ENCODE measurements at places on chromosomes 2 and 18.

- DNase-seq = peak; percentile 57
Measured at GRCh38 chr2:173353556-173353955, 1.1 kb upstream of the CDCA7 start.

GRCh38 chr2:16413285-16413684, 252.3 kb downstream of the CYRIA start:
- no peak for DNase-seq

GRCh38 chr2:207149249-207150213, 16.2 kb downstream of the KLF7 start:
- no peak for DNase-seq

DNA sequence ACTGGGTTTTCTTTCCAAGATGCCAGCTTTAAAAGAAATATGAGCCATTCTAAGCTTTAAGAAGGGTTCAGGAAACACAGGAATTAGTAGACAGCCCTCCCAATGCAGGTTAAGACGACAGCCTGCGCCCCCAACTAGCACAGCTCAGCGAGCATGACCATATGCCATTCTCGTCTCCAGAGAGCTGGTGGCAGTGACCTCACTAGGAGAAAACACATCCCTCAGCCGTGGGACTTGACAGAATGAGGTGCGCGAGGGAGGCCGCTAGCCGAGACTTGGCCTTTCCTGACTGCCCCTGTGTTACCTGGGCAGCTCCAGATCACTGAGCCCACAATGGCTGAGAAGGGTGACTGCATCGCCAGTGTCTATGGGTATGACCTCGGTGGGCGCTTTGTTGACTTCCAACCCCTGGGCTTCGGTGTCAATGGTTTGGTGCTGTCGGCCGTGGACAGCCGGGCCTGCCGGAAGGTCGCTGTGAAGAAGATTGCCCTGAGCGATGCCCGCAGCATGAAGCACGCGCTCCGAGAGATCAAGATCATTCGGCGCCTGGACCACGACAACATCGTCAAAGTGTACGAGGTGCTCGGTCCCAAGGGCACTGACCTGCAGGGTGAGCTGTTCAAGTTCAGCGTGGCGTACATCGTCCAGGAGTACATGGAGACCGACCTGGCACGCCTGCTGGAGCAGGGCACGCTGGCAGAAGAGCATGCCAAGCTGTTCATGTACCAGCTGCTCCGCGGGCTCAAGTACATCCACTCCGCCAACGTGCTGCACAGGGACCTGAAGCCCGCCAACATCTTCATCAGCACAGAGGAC, 103.9 kb downstream of the MAPK4 start:
- no peak for DNase-seq

DNA sequence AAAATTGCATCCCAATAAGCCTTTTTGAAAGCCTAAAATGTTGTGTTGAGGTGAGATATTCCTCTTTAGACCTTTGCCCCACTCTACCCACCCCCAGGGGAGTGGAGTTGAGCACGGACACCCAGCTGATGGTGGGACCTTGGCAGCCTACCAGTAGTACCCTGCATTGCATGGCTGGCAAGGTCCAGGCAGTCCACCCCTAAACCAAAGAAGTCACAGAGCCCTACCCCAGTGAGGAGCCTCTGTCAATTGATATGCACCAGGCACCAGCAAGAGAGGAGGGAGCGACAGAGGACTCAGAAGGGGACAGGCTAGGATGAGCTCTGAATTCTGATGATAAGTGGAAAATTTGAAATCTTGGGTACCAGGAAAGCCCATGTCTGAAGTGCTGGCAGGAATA, 38.6 kb downstream of the MARCO start:
- DNase-seq = no peak

- DNase-seq = no peak
Measured at GRCh38 chr2:124309563-124310138, 284.6 kb downstream of the CNTNAP5 start.

GRCh38 chr2:181627545-181627944, 29.4 kb downstream of the CERKL start:
- no peak for DNase-seq

DNA sequence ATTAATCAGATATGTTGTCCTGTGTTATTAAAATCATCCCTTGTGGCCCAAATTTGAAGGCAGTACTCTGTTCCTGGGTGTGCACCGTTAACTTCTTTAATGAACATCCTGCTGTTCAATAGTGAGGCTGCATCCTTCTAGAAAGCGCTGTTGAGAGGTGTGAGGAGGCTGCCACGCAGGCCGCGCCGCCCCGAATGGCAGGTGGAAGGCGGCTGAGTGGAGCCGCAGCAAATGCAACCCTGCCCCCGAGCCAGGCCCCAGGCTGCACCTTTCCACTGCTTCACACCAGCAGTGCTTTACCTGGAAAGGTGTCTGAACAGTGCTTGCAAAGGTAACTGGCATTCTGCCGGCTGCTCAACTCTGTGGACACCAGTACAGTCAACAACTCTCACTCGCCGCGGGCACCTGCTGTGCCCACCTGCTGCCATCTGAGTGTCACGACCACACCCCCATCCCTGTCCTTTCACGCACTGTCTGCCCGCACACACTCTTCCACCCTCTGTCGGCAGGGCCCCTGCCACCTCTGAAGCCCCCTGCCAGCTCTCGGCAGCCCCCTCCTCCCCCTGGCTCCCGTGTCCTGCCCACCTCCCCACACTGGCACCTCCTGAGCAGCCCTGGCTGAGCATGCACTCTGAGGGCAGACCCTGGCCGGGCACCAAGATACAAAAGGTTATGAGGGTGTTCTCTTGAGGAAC, 70.9 kb downstream of the ODC1 start:
- DNase-seq = no peak

DNA sequence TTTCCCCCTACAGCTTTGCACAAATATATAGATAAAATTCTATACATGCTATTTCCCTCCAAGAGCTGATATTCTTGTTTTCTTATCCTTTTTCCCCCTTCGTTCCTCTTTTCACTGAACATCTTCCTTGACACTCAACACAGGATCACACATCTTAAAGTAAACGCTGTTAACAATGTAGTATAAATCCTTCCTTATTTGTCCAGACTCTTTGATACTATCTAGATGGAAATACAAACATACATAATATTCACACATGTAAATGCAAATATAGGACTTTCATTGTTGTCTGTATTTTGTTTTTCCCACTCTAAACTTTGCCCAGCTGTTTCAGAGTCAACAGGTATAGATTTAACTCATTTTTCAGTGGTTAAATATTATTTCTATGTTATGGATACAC, 3.0 kb upstream of the TACR1 start:
- no peak for DNase-seq

- DNase-seq = peak; percentile 70
Measured at GRCh38 chr18:62187543-62188510, 772 bp downstream of the RELCH start.

- DNase-seq = no peak
Measured at GRCh38 chr18:44186001-44186400, 494.7 kb upstream of the SETBP1 start.

- DNase-seq = no peak
Measured at GRCh38 chr18:13500869-13501542, 225.4 kb downstream of the FAM210A start.

DNA sequence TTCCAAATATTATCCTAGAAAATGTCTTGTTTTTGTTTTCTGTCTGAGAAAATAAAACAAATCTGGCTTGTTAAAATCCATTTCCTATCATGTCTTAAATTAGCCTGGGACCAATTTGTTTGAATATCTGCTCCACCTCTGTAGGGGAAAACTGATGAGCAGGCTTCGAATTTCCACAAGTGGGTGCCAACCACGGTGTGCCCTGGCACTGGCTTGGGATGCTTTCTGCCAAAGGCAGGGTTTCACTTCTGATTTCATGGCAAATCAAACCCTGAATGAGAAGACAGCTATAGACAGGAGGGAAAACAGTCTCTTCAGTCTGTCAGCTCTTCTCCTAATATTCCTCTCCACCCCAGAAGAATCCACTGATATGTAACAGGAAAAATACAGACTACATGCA, 33.7 kb upstream of the STAT4 start:
- DNase-seq = no peak

DNA sequence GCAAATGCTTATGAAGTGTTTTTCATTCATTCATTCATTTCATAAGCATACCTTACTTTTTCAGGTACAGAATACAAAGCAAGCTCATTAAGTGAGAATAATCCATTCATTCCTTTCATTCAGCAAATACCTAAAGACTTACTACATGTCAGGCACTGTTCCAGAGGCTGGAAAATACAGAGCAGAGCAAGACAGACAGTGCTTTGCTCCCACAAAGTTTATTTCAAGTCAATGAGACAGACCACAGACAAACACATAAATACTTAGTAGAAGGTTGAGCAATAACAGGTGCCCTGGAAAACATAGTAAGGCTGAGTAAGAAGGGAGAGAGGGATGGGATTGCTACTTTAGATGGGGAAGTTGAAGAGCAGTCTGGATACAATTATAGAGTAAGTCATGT, 309.8 kb downstream of the C1D start:
- DNase-seq = no peak

GRCh38 chr2:45578056-45578843, 32.8 kb downstream of the SRBD1 start:
- DNase-seq = peak; percentile 77

- no peak for DNase-seq
Measured at GRCh38 chr2:126317790-126318431, 338.0 kb upstream of the GYPC start.

GRCh38 chr2:105129722-105130232, 91.9 kb downstream of the MRPS9 start:
- DNase-seq = peak; percentile 60

DNA sequence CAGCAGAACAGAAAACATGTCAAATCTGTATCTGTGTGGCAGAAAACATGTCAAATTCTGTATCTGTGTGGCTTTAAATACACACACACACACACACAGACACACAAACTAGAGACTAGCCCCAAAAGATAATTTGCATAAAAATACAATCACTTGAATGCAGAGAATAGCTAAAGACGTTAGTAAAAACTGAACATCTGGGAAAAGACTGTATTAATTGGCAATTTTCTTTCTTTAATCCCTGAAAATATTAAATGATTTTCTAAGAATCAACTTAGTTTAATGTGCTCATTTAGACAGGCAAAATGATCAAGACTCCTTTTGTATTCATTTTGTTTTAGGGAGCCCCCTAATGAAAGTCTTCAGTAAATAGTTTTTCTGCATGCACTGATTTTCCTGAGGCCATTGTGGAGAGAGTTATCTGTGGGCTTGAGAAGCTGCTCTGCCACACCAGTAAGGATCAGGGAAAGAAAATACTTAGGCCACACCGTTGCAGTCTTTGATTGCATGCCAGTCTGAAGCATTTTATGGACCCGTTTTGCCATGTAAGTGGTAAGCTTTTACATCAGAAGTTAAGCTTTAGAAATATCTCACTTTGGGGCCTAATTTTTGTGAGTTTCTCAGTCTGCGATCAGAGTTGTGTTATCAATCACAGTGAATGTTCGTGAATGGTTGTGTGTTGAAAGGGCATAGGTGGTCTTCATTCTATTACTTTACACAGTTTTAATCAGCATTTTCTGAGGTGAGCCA, 2.2 kb downstream of the SPATS2L start:
- no peak for DNase-seq

DNA sequence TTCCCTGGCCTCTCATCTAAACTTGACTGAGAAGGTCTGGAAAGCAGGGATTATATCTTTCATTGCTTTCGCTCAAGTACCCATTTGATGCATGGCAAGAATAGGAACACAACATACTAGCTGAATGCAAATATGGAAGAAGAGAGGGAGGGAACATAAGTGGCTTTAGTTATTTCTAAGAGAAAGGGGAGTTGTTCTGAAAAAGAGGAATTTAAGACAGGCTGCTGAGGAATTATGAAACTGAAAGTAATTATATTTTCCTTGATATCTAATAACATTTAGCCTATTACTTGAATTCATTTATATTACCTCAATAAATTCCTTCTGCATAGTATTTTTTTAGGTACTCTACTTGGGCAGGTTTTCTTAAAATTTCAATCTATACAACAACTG, 105.8 kb upstream of the TTN start:
- no peak for DNase-seq

DNA sequence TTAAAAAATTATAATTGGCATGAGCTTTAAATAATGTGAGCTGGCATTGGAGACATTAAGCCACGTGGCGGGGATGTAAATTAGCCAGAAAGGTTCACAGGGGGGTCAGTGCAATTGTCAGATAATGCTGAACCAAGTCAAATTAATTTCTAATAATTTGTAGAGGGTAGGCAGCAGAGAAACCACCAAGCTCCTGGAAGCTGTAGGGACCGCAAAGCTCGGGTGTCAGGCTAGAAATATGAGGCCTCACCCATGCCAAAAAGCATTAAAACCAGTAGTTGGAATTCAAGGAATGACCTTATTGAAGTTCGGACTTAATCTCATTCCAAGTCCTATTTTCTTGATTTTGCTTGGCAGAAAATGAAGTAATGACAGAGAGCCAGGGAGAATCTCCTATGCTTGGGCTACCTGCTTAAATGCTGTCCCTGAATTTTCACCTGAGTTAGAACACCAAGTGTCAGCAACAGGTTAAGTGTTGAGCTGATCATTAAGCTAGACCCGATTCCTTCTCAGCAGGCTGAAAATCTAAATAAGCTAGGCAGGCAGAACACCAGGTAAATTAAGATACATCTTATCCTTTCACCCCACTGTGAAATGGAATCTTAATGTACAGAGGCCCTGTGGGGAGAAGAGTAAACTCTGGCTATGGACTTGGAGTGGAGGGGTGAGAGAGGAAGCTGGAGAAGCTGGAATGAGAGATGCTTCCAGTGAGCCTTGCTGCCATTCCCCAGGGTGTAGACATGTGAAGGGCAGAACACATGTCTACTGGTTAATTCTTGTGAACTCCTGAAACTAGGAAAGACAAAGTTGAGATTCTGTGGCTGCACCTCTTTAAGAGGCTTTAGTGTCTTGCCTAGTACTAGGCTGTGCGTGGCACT, 520.0 kb downstream of the SLC4A3 start:
- DNase-seq = no peak

DNA sequence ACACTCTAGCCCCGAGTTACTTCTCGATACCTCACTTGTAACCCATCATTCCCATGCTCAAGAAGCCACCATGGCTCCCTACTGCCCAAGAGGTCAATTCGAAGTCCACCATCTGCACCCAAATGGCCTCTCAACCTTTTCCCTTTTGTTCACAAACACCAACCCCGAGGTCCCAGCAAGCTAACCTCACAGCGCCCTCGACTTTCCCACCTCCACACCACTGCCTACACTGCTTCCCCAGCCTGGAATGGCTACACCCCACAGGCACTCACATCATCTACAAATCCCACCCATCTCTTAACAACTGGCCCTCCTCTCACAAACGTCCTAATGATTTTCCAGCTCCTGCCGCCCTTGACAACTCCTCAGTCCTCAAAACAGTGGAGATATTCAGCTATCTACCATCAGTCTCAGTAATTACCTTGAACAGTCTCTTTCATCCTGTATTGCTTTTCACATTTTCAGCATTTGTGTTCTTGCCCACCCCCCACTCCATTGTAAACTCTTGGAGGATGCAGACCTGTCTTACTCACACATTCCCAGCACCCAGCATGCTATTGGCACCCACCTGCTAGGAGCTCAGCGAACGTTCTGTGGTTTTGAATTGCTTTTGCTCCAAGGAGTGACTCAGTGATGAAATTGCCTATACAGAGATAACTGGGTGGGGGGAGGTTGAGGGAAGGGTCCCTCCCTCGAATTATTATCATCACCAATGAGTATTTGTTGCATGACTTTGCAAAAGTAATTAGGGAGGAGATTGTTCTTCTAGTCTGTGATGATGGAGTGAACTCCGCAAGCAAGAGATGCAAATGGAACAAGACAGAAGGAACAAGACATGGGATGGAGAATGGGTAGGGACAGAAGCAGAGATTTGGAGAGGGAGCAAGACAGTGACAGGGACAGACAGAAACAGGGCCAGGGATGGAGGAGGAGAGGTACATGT, 106.8 kb downstream of the CYP26B1 start:
- DNase-seq = no peak
